ENCODE measurements at places on chromosomes 6 and 20.

GRCh38 chr6:136284909-136285308, 4.7 kb downstream of the BCLAF1 start:
- DNase-seq: no peak

- DNase-seq: peak; percentile 72
Measured at GRCh38 chr20:34522969-34523871, 7.0 kb downstream of the DYNLRB1 start.

GRCh38 chr6:119480961-119481497, 131.5 kb upstream of the MAN1A1 start:
- no peak for DNase-seq

GRCh38 chr20:51696304-51697071, 71.7 kb downstream of the ATP9A start:
- no peak for DNase-seq

GRCh38 chr6:92777146-92777740, 642.1 kb downstream of the EPHA7 start:
- no peak for DNase-seq

DNA sequence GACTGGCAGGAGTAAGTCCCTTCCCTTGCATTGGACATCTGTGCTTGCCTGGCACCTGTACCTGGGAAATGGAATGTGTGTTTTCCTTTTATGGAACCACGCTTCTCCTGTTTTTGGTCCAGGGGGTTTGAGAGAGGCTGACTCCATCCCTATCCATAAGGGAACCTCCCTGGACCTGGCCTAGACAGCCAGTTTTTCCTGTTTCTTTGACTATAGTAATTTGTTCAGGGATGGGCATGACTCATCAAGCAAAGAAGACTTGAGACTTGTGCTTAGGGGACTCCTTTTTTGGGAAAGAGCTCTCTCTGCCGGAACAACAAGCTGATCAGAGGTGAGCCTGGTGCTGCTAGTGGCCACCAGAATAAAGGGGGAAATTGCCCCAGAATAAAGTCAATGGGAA, 393.8 kb downstream of the CDH26 start:
- DNase-seq: no peak

DNA sequence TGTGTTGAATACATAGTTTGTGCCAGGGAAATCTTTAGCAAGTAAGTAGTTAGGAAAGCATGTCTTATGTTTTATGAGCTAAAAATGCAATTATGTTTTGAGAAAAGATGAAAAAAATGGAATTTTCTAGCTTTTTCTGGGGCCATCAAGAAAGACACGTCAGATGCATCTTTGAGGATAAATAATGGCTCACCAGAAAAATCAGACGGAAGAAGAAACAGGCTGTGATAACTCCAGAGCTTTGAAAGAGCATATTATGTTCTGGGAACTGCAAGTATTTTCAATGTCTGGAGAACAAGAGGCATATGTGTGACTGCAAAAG, 173.7 kb downstream of the CLVS2 start:
- DNase-seq: no peak

GRCh38 chr20:21373436-21373835, 23.9 kb downstream of the NKX2-4 start:
- DNase-seq: no peak

DNA sequence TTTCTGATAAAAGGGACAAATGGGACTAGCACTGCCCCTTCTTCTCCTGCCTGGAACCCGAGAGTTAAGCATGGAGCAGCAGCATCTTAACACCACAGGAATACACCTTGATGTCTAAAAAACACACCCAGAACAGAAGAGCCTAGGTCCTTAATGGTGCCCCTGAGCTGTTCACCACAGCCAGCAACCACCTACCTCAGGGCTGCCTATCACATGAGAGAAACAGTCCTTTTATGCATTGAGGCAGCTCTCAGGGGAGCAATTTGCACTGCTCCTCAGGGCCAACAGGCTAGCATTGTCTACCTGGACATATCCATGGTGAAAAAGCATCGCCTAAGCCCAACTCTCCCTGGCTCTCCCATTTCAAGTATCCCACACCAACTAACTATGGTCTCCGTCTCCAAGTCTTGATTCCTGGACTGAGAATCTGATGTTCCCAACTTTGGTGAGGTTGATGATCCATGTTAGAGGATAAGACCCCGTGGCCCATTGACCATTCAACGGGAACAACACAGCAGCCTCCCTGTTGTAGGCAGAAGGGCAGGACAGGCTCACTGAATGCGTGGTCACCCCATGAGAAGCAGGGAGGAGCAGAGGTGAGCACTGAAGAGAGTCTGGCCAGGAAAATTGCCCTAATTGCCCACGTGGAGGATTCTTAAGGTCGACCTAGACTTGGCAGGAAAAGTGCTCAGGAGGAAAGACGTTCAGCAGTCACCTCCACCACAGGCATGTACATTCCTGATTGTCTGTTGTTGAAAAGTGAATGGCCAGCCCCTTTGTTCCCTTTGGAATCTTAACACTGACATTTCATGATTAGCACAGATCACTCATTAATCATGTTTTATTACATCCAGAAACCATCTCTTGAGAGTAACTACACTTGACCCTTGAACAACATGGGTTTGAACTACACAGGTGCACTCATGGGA, 4.2 kb upstream of the APMAP start:
- DNase-seq: peak; percentile 32

- DNase-seq: no peak
Measured at GRCh38 chr6:85580118-85580877, 13.4 kb downstream of the SNX14 start.

DNA sequence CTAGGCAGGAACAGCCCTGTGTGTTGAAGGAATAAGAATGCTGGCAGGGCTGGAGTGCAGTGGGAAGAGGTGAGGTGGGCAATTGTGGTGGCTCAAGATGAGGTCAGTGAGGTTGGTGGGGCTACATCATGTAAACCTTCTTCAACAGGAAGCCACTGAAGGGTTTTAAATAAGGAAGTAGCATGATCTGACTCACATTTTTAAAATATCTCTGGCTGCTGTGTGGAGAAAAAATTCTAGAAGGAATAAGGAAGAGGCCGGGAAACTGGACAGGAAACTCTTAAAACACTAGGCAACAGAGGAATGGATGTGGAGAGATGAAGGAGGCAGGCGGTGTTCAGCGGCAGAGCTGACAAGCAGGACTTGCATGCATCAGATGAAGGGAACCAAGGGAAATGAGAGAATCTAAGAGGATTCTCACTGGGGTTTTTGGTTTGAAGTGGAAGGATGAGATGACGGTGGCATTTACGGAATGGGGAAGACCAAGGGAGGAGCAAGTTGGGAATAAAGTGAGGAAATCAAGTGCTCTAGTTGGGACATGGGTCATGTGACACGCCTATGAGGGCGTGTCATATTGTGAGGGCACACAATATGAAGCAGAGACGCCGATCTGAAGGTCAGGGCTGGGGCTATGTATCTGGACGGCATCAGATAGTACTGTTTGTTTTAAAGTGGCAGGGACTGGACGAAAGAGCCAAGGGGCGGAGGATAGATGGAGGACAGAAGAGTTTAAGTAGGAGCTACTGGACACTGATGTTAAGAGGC, 18.2 kb downstream of the TMEM242 start:
- DNase-seq: no peak

DNA sequence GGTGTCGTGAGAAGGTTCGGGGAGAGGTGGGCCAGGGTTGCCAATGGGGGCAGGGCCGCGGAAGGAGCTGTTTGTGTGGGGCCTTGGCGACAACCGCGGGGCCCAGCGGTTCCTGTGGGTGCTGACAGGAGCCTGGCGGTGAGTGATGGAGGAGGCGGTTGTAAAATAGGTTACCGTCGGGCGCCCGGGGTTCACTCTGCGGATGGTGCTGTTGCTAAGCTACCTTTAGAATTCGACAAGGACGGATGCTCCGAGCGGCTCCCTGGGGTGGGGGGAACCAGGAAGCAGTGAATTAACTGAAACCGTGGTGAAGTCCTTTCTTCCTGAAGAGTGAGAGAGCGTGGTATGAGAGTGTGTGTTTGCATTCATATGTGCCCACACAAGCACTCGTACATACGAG, 61.7 kb downstream of the CDH22 start:
- DNase-seq: peak; percentile 53

DNA sequence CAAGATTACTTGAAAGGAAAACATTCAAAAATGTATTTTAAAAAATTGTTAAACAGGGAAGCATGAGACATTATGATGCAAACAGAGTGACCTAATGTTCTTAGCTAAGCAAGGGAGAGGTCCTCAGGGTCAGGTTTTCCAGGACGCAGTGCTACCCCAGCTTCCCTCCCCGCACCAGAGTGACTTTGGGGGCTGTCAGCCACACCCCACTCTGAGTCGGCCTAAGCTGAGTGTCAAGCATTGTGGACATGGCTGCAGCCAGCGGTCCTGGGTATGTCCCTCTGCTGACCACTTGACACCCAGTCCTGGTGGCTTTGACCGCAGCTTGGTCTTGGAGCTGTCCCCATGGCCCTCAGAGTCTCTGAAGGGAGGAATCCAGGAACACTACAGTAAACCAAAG, 54.9 kb upstream of the CD93 start:
- DNase-seq: no peak

All from activated CD8-positive, alpha-beta memory T cell treated with anti-CD3 and anti-CD28 coated beads, Interleukin-2, amount 50 U/mL, for 48 hours (primary cell).